ENCODE measurements at places on chromosomes 11 and 22. TPM values are rescaled to one million over a fixed set of nuclear protein-coding genes. Genes with fewer than 3 reads are reported as not detected.
A peak's percentile ranks its signal among the peaks of the same experiment; 100 is the strongest.

The OSBPL5 gene
- 18.2 TPM for polyA plus RNA-seq

- peak; percentile 66 for DNase-seq
Measured at GRCh38 chr11:44927174-44927661, 23.5 kb downstream of the TP53I11 start.

The BAIAP2L2 gene
- polyA plus RNA-seq: 7.5 TPM

DNA sequence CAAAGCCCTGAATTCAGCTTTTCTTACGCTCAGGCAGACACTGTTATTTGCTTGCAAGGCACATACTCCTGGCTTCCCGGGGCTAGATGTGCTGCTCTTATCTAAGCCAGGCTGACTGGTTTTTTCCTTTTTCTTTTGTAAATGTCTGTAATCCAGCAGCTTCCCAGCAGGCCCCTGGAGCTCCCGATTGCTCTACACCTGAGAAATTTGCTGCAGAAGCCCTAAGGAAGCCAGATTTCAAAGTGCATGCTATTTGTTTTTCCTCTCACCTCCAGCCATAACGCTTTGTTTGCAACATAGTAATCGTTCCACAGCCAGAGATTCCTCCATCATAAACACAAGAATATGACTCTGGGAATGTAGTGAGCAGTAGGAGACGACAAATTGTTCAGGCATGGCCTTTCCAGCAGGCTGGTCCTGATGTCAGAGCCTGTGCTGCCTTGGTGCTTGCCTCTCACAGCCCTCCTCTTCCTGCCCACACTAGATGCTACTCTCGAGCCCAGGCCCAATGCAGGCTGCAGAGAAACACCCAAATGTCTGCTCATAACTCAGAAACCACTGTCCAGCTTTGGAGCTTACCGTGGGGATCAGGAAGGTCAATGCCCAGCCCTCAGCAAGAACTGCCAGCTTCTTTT lies 54.7 kb upstream of the SLC6A5 start:
- DNase-seq: no peak

DNA sequence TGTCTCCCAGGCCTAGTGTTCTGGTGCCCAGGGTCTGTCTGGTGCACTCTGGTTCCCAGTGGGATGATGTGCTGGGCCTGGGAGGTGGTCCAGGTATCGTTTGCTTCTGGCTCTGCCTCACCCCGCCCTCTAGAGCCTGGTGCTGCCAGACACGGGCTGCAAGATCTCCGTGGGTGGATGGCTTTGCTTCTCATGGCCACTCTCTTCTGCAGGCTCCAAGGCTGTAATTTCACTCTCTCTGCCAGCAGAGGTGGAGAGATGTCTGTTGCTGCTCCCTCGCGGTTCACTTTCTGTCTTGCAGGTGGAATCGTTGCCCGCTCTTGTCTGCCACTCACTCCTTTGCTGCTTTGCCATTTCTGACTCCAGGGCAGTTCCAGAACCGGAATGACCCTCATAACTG lies 13.4 kb downstream of the NADSYN1 start:
- DNase-seq: no peak

GRCh38 chr11:27705873-27706820 lies 5.9 kb upstream of the BDNF start:
- DNase-seq: no peak

- no peak for DNase-seq
Measured at GRCh38 chr11:9566561-9567063, 6.9 kb upstream of the WEE1 start.

GRCh38 chr11:227824-228379 lies 8.2 kb downstream of the SIRT3 start:
- DNase-seq: no peak

The MYOD1 gene
- not detected for polyA plus RNA-seq

Measured in right renal pelvis (tissue), 4 donors.